Endothelial cell (in vitro differentiated cells): ENCODE measurements at places on chromosomes 16 and 17.

DNA sequence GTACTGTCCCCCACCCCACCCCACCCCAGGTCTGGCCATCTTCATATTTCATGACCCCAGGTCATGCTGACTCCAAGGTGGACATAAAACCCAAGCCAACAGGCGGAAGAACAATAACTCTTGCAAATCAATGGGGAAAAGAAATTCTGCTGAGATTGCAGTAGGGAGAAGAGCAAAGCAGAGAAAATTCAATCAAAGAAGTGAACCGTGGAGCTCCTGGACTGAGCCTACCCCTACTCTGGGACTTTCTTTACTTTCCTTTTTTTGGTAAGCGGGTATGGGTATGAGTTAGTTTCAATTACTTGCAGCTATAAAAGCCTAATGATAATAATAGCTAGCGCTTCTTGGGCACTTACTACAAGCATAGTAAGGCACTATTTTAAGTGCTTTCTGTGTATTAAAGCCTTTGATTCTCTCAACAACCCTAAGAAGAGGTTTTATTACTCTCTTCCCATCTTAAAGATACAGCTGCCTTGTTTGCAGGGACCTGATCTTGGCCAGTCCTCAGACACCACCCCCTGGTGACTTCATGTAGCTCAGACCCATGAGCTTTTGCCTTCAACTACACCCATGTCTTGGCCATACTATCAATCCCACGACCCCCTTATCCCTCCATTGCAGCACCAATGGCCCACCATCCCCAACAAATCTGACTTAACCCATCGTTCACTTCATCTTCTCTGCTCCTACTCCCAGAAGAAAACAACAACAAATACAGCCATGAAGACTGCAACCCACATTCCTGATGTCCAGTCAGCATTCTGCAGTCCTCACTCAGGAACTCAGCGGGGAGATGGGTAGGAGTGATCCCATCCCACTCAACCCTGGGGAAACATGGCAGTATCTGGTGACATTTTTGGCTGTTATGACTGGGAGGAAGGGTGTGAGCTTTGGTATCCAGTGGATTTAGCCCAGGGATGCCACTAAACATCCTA, 4.4 kb downstream of the GGA2 start:
- DNase-seq, result no peak

DNA sequence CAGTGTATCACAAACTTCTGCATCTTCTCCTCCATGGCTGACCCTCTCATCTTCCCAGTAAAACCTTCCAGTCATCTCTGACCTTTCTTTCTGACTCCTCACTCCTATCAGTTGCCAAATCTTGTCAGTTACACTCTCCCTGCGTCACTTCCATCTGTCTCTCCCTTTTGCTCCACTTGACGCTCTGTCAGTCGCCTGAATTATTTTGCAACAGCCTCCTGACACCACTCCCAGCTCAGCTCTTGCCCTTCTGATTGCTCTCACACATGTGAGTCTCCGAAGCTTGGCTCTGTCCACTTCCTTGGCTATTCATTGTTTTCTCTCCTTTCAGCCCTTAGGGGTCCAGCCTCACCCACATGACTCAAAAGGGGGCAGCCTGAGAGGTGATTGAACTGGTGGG, 27.7 kb downstream of the DHRS7C start:
- DNase-seq, result no peak

GRCh38 chr16:20610211-20610891, 34.2 kb upstream of the ACSM2B start:
- DNase-seq, result no peak

- no peak for DNase-seq
Observed at GRCh38 chr16:75152635-75153034, 4.3 kb downstream of the ZFP1 start.

DNA sequence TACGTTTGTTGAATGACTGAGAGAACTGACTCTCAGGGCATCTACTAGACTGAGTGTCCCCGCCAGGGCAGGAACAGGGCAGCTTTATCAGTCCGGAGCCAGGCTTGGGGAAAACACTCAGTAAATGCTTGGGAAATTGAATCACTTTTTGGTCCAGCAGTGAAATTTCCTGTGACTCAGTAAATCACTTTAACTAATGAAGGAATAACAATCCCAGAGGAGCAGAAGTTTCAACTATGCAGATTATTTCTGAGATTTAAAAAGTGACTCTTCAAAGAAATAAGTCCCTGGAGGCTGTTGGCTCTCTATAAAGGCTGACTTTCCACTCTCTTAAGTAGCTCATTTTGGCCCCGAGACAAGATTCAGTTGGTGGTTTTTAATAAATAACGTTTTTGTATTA, 101.8 kb downstream of the FOXL1 start:
- DNase-seq, result no peak
